SK-N-SH (cell line): ENCODE measurements at places on chromosomes 5 and 9.
A peak's percentile ranks its signal among the peaks of the same experiment; 100 is the strongest.

DNA sequence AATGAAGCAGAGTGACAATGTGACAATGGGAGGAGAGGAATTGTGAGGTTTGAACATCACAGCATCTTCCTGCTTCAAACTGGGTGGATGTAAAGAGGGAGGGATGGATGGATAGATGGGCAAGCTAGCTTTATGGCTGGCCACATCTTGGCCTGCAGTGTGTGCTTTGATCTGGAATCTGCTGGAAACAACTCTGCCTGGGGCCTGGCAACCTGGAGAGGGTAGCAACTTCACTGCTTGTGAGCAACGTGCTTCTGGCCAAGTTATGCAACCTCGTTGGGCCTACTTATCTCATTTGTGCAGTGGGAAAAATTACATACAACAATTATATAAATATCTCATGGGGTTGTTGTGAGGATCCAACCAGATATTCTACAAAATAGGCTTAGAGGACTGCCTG lies 5.3 kb downstream of the IL9 start:
- DNase-seq, result no peak

DNA sequence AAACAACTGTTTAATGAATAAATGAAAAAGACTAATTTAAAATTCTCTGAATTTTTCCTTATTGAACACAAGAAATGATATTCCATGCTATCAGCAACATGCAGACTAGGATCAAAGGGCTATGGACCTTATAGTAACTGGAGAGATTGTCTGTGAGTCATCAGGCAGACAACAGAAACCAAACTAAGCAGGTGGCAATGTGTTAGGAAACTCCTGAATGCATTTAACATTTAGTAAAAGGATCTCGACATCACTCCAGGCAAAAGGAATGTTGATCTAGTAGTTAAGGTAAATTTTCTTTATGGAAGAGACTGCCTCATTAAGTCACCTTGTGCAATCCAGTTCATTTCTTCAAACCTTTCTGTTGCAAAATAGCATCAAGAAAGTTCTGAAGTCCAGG lies 58.4 kb downstream of the ARL15 start:
- no peak for DNase-seq

GRCh38 chr5:1511048-1511447 lies 12.7 kb downstream of the LPCAT1 start:
- DNase-seq, result no peak

GRCh38 chr5:143162810-143163209 lies 240.7 kb downstream of the NR3C1 start:
- DNase-seq, result no peak

GRCh38 chr9:138098908-138099791 lies 221.6 kb downstream of the CACNA1B start:
- peak; percentile 4 for DNase-seq

- DNase-seq, result peak; percentile 82
These were observed 679 bp downstream of the B4GALT1 start for GRCh38 chr9:33166231-33167083.

- no peak for DNase-seq
These were observed 16.6 kb downstream of the OLFM1 start for GRCh38 chr9:135103931-135104639.

DNA sequence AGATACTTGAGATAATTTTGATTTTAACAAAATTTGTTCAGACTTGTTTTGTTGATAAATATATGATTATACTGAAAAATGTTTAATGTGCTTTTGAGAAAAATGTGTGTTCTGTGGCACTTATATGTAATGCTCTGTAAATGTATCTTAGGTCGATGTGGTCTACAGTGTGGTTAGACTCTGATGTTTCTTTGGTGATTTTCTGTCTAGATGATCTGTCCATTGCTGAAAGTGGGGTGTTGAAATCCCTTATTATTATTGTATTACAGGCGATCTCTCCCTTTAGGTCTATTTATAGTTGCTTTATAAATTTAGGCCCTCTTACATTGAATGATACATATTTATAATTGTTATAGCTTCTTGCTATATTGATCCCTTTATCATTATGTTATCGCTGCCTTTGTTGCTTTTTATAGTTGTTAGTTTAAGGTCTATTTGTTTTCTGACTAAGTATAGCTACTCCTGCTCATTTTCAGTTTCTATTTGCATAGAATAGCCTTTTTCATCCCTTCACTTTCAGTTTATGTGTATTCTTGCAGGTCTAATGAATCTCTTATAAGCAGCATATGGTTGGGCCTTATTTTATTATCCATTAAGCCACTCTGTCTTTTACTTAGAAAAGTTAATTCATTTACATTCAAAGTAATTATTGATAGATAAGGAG lies 124.3 kb downstream of the MRPS30 start:
- DNase-seq, result no peak

GRCh38 chr5:131381777-131382176 lies 117.9 kb downstream of the CDC42SE2 start:
- no peak for DNase-seq

DNA sequence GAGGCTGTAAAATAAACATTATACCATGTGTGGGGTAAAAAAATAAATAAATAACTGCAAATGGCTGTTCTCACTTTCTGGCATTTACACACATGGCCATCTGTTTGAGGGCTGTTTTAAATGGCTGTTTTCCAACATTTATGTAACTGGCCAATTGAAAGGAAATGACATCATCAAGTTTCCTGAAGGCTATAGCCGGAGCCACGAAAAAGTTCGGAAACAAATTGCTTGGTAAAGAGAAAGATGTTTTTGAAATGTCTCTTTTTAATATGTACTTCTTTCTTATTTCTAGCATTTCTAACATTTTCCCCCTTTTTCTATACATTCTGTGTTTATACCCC lies 95.4 kb upstream of the DAB2 start:
- DNase-seq, result no peak

- peak; percentile 57 for DNase-seq
These were observed 16.4 kb upstream of the C5orf58 start for GRCh38 chr5:170216257-170216864.

- DNase-seq, result no peak
These were observed 38.4 kb upstream of the ASS1 start for GRCh38 chr9:130406278-130406895.

GRCh38 chr9:35649431-35650340 lies 1.0 kb downstream of the SIT1 start:
- DNase-seq, result no peak

GRCh38 chr9:117595650-117596049 lies 108.6 kb upstream of the TLR4 start:
- DNase-seq, result no peak

GRCh38 chr5:107500840-107501239 lies 169.9 kb downstream of the EFNA5 start:
- DNase-seq, result no peak

DNA sequence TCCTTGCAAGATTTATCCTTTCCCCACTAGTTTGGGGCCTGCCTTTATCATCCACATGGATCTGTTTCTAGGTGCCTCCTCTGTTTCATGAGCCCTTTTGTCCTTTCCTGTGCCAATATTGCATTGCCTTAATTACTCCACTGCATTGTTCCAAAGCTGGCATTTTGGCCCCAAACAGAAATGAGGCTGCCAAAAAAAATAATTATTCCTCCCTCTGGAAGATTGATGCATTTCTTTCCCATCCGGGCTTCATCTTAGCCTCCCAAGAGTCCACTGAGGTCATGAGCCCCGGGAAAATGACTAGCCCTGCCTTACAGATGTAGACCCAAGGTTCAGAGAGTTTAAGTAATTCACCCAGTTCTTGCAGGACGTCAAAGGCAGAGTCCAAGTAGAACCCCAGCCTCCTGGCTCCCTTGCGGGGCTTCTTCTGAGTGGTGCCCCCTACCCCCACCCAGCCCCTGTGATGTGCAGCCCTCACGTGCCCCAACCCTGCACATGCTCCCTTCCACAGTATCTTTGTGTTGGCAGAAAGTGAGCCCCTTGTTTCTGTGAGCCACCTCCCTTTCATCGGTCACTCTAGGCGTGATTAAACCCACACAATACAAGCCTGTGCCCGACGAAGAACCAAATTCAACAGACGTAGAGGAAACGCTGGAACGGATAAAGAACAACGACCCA lies 62.1 kb downstream of the TMOD1 start:
- no peak for DNase-seq

DNA sequence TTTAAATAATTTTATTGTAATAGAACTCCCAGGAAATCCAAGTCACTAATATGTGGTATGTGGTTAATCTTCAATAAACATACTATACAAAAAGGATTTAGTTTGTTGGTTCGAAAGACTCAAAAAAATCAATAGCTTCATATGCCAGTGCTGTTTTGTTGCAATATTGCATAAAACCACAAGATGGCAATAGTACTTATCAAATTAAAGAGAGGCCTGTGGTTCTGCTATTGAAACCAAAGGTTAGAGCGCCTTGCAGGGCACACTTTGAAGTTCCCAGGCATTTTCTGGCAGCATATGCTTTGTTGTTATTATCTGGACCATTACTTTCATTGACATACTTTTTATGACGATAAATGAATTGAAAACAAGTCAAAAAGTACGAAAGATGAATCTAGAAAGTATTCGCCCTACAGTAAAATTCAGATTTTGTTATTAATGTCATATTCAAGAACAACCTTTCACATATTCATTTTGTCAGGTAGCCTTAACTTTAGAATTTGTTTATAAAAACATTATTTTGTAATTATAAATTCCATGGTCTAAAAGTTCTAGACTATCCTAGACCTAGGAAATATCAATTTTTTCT lies 316.3 kb downstream of the MCTP1 start:
- DNase-seq, result peak; percentile 34

- DNase-seq, result no peak
These were observed 1008.9 kb downstream of the EFNA5 start for GRCh38 chr5:106661866-106662265.

GRCh38 chr5:50420343-50420935 lies 20.6 kb downstream of the EMB start:
- no peak for DNase-seq

DNA sequence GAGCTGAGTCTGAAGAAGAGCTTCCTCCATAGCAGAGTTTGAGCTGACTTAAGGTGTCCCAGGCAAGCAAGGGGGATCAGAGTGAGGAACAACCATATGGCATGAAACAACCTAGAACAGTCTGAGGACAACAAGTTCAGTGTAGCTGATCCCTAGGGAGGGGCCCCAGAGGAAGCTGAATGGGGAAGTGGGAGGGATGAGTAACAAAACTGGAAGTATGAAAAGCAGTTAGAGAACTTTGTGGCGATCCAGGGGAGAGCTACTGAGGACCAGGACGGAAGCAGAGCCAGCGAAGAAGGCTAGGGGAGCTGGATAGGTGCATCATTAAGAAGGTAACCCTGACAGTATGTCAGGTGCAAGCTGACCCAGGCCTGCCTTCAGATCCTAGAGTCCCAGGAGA lies 580.8 kb downstream of the BNC2 start:
- no peak for DNase-seq

DNA sequence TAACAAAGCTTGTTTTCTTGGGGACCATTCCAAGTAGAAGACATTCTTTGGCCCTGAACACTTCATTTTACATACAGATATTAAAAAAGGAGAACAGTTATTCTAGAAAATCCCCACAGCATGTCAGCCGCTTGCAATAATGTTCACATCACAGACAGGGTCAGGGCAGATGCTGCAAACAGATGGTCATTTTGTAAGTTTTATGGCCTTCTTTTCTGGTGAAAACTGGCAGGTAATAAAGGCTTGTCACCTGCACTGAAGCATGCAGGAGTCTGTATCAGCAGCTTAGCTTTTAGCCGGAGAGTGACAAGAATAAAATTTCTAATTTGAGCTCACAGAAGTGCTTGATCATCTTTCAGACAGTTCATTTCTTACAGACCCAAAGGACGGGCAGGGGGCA lies 220.9 kb upstream of the DAP start:
- DNase-seq, result no peak

DNA sequence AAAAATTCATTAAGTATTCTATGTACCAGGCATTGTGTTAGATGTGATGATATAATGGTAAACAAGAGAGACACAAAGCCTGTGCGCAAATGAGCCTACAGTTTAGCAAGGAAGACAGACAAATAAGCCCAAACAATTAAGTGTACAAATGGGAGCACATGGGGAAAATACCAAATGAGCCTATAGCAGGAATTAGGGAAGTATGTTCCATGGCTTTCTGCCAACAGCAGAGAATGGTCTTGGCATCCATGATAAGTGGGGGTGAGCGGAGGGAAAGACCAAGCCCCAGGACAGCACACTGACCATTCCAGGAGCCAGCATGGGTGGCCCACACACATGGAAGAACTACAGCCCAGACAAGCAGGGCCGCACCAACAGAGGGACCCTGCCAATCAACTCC lies 369.7 kb downstream of the DEPDC1B start:
- no peak for DNase-seq

DNA sequence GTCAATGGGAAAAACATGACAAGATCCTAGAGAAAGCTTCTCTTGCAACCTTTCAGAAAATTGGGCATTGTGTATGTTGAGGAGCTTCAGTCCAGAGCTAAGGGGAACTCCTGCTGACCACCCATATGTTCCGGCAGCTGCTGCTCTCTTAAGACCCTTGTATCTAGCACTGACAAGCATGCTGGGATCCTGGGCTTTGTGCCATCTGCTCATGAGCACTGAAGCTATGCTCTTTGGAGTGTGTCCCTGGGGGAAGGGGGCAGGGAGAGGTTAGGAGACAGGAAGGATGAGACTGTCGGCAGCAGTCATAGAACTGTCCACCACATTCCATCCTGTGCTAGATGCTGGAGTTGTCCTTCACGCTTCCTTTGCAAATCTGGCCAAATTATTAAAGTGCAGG lies 109.3 kb downstream of the JAKMIP2 start:
- DNase-seq, result no peak

DNA sequence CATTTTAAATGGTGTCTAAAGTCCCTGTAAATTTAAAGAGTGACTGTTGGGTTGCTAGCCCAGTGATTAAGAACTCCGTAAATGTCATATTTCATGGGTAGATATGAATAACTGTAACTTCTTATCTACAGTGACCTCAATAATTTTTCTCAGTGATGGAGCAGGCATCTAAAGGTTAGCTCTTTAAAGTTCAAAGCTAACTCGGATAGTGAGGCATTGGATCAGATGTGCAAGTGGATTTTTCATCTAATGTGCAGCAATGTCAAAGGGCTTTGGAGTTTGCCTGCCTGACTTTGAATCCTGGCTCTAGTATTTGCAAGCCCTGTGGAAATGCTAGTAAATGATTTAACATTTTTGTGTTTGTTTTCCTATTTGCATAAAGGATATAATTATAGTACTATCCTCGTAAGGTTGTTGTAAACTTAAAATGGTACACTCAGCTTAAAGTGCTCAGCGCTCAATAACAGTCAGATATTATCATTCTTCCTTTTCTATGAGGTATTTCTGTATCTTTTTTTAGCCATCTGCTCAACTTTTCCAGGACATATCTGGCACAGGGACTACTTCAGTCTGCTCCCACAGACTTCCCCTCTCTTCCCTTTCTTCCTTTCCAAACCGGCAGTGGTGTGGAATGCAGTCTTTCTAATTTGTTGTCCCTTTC lies 163.7 kb upstream of the ELL2 start:
- no peak for DNase-seq

GRCh38 chr9:131423171-131423581 lies 29.3 kb downstream of the PRRC2B start:
- peak; percentile 84 for DNase-seq

DNA sequence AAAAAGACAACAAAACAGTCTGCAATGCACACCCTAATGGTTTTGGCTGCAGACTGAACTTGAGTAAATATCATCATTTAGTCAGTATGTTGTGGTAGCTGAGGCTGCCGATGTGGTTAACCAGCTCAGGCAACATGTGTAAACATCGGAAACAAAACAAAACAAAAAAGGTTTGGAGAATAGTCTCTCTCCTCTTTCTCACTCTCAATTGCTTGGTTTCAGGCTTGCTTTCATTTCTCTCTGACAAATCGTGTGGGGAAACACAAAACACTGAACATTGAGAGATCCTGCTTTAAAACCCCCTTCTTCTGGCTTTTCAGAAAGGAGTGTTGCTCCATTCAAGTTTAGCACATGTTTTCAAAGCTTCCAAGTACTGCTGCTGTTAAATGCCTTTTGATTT lies 453.3 kb downstream of the BNC2 start:
- DNase-seq, result no peak

- no peak for DNase-seq
These were observed 116.0 kb downstream of the TENT4A start for GRCh38 chr5:6829150-6829784.
